ENCODE measurements at places on chromosomes 7 and 10.

- no peak for DNase-seq
Observed at GRCh38 chr10:117550076-117550475, 7.5 kb downstream of the EMX2 start.

- DNase-seq = peak; percentile 54
Observed at GRCh38 chr7:47896809-47897423, 51.4 kb downstream of the PKD1L1 start.

- DNase-seq = no peak
Observed at GRCh38 chr7:136386876-136387275, 409.7 kb upstream of the MTPN start.

DNA sequence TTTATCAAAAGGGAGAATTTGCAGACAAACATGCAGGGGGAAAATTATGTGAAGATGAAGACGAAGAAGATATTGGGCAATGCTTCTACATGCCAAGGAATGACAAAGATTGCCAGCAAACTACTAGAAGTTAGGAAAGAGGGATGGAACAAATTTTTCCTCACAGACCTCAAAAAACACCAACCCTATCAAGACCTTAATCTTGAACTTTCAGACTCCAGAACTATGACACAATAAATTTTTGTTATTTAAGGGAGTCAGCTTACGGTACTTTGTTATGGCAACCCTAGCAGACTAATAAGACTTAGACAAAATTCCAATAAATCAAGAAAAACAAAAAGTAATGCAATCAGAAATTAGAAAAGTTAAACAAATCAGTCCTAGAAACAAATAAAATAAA, 280.0 kb upstream of the GNAI1 start:
- DNase-seq = no peak

DNA sequence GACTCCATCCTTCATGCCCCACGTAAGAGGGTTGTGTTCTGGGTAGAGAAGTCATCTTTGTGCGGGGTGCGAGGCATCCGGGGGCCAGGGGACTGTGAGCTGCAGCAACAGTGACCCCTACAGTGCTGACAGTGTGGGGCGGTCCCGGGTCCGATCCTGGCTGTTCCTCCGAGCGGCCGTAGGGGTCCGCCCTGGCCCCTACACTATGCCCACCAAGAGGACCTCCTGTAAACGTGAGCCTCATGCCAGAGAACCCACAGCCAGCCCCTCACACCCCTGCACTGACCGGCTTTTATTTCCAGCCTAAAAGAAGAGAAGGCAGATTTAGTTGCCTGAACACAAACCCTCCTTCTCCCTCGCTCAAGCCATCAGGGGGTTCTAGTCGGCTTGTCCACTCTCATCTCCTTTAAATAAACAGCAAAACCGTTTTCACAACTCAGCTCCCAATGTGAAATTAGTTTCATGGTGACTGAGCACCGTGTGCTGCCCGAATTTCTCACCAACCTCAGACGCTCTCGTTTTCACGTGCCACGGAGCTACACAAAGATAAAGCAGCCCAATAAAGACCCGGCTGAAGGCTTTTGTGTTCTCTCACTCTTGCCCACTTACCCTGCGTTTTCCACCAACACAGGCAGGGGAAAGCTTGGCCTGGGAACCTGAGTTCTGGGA, 588.6 kb downstream of the PTPRN2 start:
- no peak for DNase-seq

GRCh38 chr10:101158459-101159058, 27.5 kb downstream of the TLX1 start:
- DNase-seq = no peak

- DNase-seq = no peak
Observed at GRCh38 chr7:138465046-138465445, 5.0 kb downstream of the TRIM24 start.

DNA sequence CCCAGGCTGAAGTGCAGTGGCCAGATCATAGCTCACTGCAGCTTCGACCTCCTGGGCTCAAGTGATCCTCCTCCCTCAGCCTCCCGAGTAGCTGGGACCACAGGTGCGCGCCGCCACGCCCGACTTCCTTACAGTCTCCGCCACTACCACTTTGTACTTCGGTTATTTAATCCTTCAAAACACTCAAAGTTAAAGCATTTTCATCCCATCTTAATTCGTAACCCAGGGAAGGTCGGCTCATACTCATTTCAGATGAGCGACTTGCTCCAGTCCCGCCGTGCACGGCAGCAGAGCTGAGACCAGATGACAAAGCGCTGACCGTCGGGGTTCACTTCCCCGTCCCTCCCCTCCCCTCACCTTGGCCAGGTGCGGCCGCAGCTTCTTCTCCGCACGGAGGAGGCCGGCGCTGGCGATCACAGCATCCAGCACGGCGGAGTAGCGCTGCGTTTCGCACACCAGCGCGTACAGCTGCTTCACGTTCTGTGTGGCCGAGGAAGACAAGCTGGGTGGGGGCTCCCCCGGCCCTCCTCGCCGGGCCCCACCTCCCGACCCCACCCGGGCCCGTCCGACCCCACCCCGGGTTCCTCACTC, 457 bp downstream of the NSUN5 start:
- peak; percentile 84 for DNase-seq

DNA sequence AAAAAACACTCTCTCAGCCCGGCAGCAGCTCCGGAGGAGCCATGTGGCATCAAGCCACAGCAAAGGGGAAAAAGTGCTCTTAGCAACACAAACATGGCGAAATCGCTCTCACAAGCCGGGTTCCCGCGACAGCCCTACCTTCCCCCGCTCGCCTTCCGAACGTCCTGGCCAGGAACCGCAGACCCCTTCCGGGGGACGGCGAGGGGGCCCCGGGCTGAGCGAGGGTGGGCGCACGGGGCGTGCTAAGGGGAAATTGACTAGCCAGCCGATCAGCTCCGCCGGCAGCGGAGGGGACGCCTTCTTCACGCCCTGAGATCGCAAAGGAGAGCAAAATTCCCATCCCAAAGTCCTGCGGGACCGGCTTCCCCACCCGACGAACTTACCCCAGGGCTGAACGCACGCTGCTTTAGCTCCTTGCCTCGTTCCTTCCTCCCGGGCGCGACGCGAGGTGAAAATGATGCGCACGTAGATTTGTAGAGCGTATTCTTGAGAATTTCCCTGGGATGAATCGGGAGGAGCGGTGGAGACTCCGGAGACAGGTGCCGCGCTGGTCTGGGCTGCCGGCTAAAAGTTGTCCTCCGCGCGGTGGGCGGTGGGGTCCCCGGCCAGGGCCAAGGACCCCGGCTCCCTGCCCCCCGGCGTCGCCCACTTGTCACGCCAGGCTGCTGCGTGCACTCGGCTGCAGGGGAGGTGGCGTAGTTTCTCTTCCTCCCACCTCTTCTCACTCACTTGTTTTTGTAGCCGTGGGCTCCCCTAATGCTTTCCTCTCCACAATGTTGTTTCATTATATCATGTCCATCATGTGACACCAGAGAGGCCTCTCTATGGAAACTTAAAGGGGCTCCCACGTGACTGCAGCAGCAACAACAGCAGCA, 220.1 kb upstream of the MKLN1 start:
- peak; percentile 85 for DNase-seq

DNA sequence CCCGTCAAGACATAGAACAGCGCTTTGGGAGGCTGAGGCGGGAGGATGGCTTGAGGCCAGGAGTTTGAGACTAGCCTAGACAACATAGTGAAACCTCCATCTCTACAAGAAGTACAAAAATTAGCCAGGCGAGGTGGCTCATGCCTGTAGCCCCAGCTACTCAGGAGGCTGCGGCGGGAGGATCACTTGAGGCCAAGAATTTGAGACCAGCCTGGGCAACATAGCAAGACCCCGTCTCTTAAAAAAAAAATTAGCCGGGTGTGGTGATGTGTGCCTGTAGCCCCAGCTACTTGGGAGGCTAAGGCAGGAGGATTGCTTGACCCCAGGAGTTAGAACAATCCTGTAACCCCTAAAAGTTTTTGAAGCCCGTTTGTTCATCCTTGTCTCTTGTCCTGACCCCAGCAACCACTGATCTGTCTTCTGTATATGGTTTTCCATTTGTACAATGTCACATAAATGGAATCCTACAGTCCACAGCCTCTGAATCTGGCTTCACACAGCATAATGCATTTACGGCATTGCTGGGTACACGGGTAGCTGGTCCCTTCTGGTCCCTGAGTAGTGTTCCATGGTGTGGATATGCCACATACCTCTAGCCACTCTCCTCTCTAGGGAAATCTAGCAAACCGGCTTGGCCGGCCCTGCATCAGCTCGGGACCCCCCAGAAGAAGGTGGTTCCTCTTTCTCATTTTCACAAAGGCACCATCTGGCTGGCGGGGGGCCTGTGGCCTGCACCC, 8.4 kb downstream of the GTF2IRD1 start:
- DNase-seq = no peak

GRCh38 chr7:157292258-157292657, 44.5 kb upstream of the DNAJB6 start:
- no peak for DNase-seq

- no peak for DNase-seq
Observed at GRCh38 chr7:100090527-100091410, 2.0 kb downstream of the COPS6 start.

GRCh38 chr7:37304921-37305320, 143.7 kb downstream of the ELMO1 start:
- DNase-seq = no peak

GRCh38 chr10:5354068-5354467, 10.7 kb upstream of the UCN3 start:
- DNase-seq = no peak

DNA sequence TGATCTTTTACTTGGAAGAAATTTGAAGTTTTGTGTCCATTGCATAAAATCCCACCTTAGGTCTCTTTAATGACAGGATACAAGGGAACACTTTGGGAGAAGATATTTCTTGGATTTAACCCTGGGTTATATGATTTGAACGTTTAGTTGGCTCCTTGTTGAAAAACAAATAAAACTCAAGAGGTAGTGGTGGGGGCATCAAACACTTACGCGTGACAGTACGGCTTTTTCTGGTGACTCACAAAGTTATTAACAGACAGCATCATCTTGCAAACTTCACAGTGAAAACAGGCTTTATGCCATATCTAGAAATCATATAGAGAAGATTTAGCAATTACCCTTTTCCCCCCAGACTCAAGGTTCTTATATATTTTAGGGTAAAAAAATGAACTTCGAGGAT, 699 bp downstream of the NRAP start:
- DNase-seq = no peak

GRCh38 chr7:127187740-127188139, 65.0 kb downstream of the GRM8 start:
- DNase-seq = no peak

DNA sequence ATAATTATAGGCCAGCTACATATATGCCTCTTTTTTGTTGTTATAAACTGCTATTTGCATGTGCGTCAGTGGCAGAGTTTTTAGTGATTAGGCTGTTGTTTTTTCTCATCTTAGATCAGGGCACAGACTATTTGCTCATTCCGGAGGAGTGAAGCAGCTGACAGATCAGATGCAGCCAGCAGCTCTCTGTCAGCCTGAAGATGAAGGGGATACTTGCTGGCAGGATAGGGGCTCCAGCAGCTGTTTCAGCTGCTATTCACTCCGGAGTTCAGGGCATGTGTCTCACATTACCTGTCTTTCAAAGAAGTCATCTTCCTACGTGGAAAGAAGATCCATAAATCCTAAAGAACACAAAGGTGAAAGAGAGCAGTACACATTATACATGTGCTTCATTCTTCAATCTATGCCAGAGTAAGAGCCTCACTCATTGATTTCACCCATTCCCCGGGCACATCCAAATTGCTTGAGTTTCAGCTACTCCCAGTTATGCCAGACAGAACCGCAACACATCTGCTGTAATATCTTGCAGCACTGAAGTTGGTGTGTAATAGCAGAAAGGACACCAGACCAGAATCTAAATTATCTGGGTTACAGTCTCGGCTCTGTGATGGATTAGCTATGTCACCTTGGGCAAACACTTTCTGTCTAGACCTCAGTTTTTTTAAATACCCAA, 182.8 kb upstream of the CHRM2 start:
- no peak for DNase-seq

DNA sequence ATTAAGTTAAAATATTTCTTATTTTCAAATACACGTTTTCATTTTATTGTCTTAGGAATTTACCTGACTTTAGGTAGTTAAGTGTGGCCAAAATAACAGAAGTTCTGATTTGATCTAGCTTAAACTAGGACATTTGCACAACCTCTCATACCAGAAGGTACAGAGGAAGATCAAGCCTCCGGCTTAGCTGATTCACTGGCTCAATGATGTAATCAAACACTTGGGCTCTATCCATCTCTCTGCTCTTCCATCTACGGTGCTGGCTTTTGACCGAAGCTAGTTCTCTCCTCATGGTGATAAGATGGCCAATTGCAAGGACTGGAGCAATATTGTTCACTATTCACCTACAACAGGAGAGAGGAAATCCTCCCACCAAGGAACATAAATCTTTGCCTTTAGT, 12.2 kb upstream of the HYCC1 start:
- no peak for DNase-seq

- DNase-seq = no peak
Observed at GRCh38 chr10:31876652-31877352, 51.8 kb downstream of the ARHGAP12 start.
